ENCODE measurements at places on chromosomes 11 and 22.
A peak's percentile ranks its signal among the peaks of the same experiment; 100 is the strongest.

- H3K4me1 ChIP-seq, result peaks cover 39% of the 10 kb centered on the region
- H3K27me3 ChIP-seq, result no peaks in the 10 kb centered on the region
- H3K4me3 ChIP-seq, result no peak overlapping the region
- no peaks in the 10 kb centered on the region for H3K36me3 ChIP-seq
- H3K27ac ChIP-seq, result no peak overlapping the region
These were observed 13.7 kb downstream of the KMT5B start for GRCh38 chr11:68199295-68199987.

DNA sequence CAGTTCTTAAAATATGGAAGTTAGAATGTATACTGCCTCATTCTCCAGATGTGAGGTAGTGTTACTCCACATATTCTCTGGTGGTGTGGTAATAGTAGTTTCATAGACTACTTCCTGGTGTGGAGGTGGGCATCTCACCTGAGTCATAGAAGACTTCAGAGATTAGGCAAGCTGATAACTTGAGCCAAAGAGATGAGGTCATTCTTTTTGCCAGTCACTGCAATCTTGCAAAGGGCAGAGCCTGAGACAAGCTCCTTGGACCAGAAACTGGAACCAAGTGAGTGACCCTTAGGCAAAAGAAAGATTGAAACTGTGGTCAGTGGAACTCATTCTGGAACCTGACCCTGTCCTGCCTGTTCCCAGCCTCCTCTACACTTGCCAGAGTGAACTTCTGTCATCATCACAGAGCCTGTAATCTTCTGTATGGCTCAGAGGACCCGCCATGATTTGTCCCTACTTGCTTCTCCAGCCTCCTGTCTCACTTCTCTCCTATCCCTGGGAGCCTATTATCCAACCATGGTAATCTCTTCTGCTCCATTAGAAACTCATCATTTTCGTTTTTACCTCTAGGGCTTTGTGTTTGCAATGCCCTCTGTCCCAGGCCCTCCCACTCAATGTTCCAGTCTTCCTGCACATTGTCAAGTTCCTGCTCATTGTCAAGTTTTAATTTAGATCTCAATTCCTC lies 10.6 kb upstream of the CCDC83 start:
- H3K27ac ChIP-seq, result no peak overlapping the region
- no peak for DNase-seq
- no peak overlapping the region for H3K4me3 ChIP-seq

DNA sequence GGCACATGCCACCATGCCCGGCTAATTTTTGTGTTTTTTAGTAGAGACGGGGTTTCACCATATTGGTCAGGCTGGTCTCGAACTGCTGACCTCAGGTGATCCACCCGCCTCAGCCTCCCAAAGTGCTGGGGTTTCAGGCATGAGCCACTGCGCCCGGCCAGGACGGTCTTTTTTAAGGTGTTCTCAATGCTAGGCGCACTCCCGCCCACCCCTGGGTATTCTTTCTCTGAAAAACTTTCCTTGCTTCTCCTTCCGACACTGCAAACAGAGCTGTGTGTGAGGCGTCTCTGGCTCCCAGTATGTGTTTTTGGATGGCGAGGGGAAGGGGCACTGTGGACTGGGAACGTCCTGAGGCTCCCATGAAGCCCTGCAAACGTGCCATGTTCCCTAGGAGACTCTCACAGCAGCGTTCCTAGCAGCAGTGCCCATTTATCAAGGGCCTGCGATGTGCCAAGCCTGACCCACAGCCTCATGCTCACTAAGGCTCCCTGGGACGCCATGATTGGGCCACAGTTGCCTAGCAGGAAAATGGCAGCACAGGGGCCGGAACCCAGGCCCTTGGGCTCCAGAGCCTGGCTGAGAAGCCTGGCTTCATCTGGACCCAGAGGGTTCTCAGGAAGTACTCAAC lies 2.4 kb upstream of the RASL10A start:
- peaks cover 24% of the 10 kb centered on the region for H3K4me1 ChIP-seq
- no peak overlapping the region for H3K27ac ChIP-seq
- peaks cover 13% of the 10 kb centered on the region for H3K27me3 ChIP-seq
- H3K4me3 ChIP-seq, result no peak overlapping the region
- H3K36me3 ChIP-seq, result no peaks in the 10 kb centered on the region

GRCh38 chr22:38222797-38223119 lies 21.0 kb downstream of the MAFF start:
- H3K27me3 ChIP-seq, result no peaks in the 10 kb centered on the region
- H3K36me3 ChIP-seq, result peaks cover 76% of the 10 kb centered on the region
- DNase-seq, result no peak
- H3K27ac ChIP-seq, result peak overlapping the region; percentile 20
- H3K4me3 ChIP-seq, result no peak overlapping the region

DNA sequence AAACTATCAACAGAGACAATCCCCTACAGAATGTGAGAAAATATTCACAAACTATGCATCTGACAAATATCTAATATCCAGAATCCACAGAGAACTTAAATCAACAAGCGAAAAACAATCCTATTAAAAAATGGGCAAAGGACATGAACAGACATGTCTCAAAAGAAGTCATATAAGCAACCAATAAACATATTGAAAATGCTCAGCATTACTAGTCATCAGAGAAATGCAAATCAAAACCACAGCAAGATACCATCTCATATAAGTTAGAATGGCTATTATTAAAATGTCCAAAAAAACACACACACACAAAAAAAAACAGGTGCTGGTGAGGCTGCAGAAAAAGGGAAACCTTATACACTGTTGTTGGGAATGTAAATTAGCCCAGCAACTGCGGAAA lies 8.3 kb upstream of the OR52E8 start:
- no peak overlapping the region for H3K4me3 ChIP-seq
- H3K4me1 ChIP-seq, result no peaks in the 10 kb centered on the region
- no peaks in the 10 kb centered on the region for H3K36me3 ChIP-seq

DNA sequence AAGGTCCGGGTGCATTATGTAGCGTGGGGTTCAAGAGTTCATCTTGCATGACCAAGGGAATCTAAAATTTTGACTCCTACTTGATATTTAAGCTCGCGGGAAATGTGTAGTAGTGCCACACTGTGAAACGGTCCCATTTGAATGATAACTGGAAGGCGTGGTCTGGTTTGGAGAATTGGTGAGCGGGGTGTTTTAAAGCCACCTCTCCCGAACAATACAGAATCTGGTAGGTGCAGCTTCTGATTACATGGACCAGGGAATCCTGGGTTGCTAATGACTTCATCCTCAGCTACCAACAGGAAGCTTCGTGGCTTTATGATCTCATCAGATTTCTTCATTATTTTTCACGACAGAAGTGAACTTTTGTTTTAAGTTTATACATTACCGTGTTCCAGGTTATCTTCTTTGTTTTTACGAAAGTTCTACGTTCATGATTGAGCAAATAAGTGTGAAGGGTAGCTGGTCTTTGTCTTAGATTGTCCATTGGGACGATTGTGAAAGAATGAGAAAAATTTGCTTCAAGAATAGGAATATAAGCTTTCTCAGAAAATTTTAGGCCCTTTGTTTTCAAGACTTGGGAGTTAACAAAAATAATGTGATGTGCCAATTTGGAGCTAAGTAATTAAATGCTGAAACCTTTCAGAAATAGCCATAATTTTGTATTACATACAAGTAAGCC lies 1.7 kb downstream of the QSER1 start:
- H3K4me3 ChIP-seq, result peak overlapping the region; percentile 97
- H3K27ac ChIP-seq, result peak overlapping the region; percentile 96
- H3K27me3 ChIP-seq, result no peaks in the 10 kb centered on the region
- no peak for DNase-seq
- no peaks in the 10 kb centered on the region for H3K36me3 ChIP-seq
